ENCODE measurements at places on chromosomes 1 and 21.

- no peak for DNase-seq
Measured at GRCh38 chr1:62110198-62110817, 84.3 kb upstream of the L1TD1 start.

GRCh38 chr1:232951180-232951579 lies 769 bp downstream of the NTPCR start:
- peak; percentile 16 for DNase-seq

DNA sequence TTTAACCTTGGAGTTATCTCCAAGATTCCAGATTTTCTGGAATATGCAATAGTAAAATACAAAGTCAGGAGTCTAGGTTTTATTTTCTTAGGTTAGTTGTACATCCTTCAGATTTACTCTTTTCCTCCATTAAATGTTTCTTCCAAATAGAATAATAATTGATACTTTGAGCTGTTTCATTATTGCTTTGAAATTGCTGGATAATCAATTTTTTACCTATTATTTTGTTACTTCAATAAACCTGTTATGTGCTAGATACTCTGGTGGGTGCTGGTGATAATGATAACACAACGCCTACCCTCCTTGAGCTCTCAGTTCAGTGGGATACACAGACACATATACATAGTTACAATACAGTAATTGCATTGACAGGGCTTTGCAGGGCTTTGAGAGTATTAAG lies 79.4 kb downstream of the GPR161 start:
- DNase-seq: no peak

DNA sequence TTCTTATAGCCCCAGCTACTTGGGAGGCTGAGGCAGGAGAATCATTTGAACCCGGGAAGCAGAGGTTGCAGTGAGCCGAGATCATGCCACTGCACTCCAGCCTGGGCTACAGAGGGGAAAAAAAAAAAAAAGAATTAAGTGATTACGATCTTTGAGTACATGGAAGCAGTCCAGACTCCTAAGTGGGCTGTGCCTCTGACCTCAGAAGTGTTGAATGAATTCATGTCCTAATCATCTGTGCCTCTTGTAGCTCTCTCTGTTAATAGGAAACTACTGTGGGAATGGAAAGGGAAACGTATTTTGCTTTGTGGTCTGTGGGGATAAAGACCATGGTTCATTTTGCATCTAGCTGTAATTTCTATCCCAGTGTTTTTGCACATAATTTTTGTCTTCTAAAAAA lies 8.4 kb upstream of the IVNS1ABP start:
- DNase-seq: no peak

DNA sequence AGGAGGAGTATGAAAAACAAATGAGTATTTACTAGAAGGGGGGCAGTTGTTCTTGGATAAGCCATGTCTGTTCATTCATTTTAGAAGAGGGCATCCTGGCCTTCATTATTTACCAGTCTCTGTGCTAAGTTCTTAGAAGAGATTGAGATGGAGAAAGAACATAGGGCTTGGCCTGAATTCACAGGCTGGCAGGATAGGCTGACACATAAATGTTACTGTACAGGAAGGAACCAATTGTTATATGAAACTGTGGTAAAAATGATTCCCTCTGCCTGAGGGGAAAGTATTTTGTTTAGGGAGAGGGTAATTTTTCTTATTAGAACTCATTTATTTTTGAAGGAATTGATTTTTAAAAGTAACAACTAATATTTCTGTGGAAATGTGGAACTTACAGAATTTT lies 99.5 kb downstream of the MAN1A2 start:
- DNase-seq: no peak

DNA sequence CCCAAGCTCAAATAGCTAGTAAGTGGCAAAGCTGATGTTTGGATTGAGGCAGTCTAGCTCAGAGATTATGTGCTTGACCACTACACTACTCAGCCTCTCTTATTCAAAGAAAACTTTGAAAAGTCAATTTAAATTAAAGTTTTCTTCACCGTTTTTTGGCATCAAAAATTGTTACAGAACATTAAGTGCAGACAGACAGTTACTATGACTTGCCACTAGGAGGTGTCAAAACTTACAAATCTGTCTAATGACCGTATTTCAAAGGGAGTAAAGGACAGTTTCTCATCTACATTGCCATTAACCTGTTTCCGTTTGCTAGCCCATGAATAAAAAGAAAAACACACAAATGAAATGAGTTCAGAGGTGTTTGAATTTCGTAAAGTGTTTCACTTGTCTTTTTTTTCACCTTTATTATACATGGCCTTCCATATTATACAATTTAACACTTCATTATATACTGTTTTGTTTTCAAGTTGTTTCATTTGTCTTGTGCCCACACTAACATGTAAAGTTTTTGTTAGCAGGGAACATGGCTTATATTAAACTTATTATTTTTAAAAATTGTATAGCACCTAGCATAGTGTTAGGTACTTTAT lies 57.4 kb upstream of the MTF2 start:
- no peak for DNase-seq

DNA sequence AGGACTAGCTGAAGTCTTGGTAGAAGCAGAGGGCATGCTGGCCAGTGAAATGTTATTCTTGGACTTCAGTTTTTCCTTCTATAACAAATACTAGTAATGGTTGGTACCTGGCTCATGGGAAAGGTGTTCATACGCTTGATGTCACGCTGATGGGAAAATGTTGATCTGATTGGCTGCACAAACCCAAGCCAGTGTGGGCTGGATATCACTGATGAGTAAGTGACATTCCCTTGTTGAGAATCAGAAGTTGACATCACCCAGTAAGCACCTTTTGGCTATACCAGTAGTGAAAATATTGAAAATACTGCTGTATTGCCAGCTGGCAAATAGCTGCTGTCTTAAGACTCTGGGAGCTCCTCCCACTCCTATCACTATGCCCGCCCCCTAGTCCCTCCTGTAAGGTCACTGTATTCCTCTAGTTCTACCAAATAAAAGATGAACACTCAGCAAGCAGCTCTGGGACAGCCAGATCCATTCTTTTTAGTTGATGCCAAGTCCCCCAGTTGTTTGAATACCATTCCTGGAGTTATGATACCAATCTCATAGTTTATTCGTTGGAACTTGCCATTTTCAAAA lies 168.2 kb downstream of the GRIK1 start:
- DNase-seq: no peak

DNA sequence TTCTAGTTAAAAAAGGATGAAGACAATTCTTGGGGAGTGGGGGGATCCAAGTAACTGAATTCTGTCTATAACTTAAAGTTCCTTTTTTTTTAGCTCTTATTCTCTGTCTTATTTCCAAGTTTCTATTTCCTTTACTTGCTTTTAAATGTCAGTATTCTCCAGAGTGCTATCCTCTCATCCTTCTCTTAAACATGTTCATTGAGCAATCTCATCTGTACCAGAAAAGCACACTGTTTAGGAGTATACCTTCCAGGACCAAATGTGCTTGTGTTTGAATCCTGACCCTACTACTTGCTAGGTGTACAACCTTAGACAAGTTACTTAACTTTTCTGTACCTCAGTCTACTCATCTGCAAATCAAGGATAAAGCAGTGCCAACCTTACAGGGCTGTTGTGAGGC lies 50.1 kb downstream of the AKT3 start:
- DNase-seq: no peak

- DNase-seq: peak; percentile 17
Measured at GRCh38 chr1:241998412-241998921, 431 bp downstream of the MAP1LC3C start.

- DNase-seq: no peak
Measured at GRCh38 chr1:82848043-82848442, 1047.3 kb downstream of the ADGRL2 start.

DNA sequence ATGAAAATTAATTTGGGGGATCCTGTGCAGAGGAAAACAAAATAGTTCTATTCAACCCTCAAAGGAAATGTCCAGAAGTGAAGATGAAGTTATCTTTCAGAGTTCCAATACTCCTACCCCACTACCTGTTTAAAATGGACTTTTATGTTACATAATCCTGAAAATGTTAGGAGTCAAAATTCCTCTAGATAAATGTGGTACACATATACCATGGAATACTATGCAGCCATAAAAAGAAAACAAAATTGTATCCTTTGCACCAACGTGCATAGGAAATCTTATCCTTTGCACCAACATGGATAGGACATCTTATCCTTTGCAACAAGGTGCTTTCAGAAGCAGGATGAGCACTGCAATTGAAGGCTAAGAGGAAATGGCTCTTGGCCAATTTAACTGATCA lies 245.2 kb downstream of the LTN1 start:
- DNase-seq: no peak

DNA sequence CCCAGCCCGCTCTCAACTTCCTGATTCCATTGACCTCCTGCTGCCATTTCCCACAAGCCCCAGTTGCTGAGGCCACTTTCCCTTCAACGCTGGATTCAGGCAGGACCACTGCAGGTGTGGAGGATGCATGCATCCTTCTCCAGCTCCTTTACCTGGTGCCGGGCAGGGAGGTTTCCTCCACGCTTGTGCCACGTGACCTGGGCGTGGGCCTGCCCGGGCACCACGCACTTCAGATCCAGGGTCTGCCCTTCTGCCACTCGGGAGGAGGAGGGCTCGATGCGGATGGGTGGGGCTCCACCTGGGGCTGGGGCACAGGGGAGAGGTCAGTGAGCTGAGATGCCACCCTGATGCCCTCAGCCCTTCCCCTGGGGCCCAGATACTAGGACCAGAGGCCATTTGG lies 31.9 kb downstream of the LDLRAD2 start:
- no peak for DNase-seq

DNA sequence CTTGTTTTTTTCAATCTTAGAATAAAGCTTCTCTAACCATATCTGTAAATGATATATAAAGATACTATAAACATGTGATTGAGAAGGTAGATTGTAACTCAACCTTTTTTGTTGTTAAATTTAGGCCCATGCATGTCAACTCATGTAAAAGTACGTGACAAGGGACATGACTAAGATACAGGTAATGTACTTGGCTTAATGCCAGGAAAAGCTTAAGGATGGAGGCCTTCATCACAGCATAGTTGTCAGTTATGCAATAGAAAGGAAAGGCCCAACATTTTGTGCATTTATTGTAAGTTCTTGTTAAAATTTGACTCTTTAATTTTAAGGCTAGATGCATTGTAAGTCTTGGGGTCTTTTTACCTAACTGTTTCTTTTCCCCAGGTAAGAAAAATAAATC lies 305.1 kb downstream of the LTN1 start:
- no peak for DNase-seq

DNA sequence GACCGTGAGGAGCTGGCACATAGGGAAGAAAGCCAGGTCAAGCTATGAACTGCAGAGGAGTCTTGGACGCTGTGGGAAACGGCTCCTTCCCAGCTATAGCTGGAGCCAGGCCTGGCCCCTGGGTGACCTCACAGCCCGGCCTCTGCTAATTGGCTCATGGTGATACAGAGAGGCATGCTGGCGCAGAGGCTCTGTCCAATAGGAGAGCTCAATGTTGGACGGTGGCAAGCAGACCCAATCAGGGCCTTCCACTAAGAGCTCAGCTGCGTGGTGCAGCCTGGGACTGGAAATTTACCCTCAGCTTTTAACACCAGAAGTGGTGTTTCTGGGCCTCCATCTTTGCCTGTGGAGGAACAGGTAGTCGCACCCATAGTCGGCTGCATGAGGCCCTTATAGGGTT lies 64.4 kb upstream of the GRHL3 start:
- no peak for DNase-seq

DNA sequence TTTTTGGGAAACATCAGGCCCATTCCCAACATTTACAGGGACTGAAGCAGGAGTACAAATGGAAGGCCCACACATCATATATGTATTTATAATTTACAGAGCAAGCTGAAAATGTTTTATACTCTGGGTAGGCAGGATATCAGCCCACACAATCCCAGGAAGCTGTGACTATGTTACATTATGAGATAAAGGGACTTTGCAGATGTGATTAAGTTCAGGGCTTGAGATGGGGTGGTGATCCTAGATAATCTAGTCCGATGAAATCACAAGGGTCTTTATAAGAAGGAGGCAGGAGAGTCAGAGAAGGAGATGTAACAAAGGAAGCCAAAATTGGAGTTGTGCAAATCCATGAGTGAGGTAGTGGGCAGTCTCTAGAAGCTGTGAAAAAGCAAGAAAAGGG lies 160.5 kb downstream of the PDE4B start:
- DNase-seq: no peak

GRCh38 chr1:40161888-40162397 lies 756 bp downstream of the RLF start:
- no peak for DNase-seq

DNA sequence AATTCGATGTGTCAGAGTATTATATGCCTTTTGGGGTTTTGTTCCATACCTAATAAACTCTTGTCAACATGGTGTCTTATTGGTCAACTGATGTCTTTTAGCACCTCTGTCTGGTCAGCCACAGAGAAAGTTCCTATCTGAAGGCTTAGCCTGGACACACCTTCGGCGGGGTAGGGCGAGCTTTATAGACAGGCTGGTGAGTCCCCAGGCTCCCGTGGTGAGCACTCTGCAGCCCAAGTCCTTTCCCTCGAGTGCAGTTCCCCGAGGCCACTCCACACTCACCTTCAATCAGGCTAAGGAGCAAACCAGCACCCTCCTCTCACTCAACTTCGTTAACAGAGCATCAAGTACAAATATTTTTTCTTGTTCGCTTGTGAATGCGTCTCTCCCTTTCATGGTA lies 133.9 kb downstream of the ATG4C start:
- no peak for DNase-seq

DNA sequence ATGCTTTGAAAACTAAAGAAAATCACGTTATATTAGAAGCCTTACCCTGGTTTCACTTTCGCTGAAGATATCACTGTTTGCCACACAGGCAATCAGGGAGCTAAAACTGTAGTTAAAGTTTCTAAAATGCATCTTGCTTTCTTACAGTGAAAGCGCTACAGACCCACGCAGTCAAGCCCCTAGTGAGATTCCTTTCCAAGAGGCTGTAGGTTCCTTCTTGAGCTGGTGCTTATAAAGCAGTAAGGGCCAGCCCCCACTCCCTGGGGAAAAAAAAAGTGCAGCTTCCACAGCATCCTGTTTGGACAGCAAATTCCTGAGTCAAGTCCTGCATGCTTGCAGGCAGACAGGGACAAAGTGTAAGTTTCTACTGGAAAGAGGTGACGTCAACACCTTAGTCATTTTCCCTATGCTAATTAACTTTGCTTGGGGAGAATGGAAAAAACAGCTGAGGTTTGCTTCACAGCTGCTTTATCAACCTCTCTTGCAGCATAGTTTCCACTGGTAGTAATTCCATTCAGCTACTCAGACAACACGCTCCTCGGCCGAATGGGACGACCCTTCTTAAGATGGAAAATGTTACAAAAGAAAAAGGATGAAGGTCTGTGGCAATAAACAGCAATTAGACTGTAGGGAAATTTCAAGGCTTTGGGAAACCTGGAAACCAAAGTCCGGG lies 14.7 kb upstream of the KCNE1 start:
- DNase-seq: no peak

GRCh38 chr1:183585038-183585437 lies 5.2 kb downstream of the NCF2 start:
- DNase-seq: no peak

GRCh38 chr1:2957329-2957728 lies 63.9 kb upstream of the ACTRT2 start:
- no peak for DNase-seq

All from CD8-positive, alpha-beta memory T cell (primary cell).